ENCODE measurements at places on chromosomes 4 and X. TPM values are rescaled to one million over a fixed set of nuclear protein-coding genes. Genes with fewer than 3 reads are reported as not detected.

GRCh38 chr4:25128671-25129070, 31.6 kb downstream of the SEPSECS start:
- no peak for DNase-seq

DNA sequence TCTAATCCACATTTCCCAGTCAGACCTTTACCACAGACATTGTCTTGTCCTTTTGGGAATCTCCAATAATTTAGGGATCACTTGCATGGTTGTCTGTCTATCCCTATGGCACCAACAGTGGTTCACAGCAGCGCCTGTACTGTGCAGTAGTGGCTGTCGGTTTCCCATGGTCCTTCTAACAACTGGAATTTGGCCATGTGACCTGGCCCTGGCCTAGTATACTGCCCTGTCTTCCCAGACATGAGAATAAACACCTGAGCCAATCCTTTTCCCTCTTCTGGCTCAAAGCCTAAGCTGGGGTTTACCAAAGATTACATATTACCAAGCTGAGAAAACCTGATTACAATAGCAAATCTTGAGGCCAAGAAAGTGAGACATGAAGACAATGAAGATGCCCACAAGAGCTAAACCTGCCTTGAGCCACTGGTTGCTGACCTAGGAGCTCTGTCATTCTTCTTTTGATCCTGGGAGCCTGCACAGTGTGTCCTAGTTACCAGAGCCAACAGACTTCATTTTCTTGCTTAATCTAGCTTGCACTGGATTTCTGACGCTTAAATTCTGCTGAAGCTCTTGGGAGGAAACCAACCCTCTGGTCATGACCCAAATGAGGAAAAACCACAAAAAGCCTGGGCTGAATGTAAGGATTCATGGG, 92.1 kb downstream of the SCD5 start:
- no peak for DNase-seq

- DNase-seq, result no peak
Observed at GRCh38 chrX:7179446-7179845, 31.5 kb upstream of the PUDP start.

- DNase-seq, result no peak
Observed at GRCh38 chr4:5462896-5463295, 245.5 kb downstream of the EVC2 start.

- DNase-seq, result no peak
Observed at GRCh38 chr4:10753336-10753735, 68.8 kb upstream of the CLNK start.

DNA sequence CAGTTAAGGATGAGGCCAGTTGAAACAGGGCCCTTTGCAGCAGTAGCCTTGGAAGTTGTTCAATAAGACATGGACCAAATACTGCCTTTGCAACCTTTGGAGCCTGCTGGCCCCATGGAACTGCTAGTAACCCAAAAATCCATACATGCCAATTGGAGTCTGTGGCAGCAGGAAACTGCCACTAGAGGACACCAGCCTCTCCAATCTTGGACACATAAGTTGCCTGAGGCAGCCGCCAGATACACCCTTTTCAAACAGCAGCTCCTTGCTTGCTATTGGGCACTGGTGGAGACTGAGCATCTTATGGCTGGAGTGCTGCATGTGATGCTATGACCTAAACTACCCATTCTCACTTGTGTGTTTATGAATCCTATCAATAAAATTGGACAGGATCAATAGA, 14.8 kb upstream of the LAP3 start:
- no peak for DNase-seq

DNA sequence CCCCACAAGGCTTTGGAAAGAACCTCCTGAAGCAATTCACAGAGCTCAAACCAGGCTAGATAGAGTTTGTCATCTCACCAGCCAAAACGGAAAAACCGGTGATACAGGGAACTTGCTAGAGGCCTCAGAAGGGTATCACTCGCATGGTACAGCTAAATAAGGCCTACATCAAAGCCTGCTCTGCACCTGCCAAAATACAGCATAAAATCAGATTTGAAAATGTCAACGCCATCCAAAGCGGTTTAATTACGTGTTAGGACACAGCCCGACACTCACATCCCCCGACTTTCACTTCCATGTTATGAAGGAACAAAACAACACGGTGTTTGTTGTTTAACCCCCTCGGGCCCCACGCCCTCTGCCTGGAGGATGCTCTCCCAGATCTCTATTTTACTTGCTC, 65.0 kb downstream of the MAPK10 start:
- DNase-seq, result no peak

DNA sequence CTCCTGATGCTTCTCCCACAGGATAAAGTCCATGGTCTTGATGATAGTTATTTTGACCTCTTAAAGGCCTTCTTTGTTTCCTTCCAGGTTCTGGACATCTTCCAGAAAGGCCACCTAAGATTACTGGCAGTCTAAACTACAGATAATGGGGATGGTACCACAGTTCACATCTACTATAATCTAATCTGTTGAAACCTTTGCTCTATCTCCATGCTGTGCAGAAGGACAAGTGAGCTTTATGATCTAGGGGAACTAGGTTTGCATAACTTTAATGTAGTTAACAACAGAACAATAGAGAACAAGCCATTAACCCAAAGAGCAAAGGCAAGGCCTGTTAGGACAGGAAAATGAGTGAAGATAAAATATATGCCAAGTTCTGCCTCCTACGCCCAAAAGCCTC, 103.9 kb upstream of the KLHL13 start:
- DNase-seq, result no peak

- DNase-seq, result no peak
Observed at GRCh38 chrX:48754238-48754637, 7.3 kb upstream of the GLOD5 start.

DNA sequence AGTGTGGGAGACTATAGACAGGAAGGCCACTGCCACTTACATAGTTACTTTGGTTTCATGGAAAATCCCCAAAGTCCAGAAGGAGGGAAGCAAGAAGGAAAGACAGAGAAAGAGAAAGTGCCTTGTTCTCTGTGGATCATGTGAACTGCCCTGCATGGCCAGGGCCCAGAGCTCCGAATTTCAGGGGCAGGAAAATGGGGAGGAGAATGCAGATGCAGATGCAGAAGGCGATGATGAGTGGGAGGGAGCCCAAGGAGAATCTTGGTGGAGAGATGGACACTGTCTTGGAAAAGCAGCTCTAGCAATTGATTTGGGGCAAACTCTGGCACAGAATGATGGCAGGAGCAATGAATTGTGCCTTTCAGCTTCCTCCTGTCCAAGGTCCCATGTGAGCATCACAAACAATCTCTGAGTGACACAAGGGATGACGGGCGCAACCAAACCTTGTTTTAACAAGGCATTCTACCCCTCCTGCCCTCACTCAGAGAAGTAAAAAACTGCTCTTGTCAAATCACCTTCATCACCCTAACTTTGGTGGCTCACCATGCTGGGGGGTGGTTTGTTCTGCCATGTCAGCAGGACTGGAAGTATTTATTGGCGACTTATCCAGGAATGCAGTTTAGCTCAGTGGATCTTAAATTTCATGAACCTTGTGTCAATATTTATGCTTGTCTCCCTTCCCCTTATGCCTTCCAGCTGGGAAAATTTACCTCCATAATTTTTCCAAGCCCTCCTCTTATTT, 53.5 kb downstream of the TSC22D3 start:
- DNase-seq, result no peak

DNA sequence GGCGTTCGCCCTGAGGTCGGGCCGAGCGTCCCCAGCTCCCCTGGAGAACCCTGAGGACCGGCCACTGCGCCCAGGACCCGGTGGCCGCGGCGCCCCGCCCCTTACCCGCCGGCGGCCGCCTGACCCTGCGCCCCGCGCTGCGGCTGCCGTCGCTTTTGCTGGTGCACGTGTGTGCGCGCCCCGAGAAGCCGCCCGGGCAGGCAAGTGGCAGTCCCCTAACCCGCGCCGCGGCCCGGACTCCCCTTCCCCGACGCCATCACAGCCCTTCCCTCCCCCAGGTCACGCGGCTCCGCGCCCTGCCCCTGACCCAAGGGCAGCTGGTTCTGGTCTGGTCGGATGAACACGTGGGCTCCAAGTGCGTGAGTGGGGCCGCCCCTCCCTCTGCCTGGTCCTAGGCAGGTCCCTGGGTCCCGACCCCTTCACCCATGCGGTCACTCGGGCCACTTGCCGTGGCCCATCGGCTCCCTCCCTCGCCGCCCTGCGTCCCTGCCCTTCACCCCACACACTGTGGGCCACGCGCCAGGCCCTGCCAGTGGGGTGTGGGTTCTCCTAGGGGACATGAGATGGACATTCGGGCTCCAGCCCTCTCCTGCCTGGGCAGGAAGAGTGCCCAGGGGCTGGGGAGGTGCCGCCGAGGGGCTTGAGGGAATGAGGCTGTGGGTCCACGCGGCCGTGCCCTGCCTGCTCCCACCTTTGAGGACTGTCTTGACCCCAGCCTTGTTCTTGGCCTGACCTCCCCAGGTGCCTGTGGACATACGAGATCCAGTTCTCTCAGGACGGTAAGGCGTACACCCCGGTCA, 8.0 kb upstream of the FGFRL1 start:
- no peak for DNase-seq

- DNase-seq, result no peak
Observed at GRCh38 chr4:54063229-54063628, 1.2 kb downstream of the CHIC2 start.

DNA sequence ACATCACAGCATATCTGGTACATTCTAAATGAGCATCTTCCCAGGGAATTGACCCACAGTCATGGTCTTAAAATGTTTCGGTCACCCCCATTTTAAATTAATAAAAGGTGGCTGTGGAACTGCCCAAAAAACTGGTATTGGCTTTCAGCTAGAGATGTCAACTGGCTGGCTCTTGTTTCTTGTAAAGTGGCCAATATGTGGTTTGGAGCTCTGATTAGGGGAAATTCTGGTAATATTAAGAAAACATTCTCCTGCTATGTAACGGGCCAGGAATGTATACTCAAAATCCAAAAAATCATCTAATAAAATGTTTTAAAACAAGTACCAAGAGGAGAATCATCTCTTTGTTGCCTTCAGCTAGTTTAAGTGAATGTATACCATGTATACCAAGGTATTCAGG, 62.0 kb upstream of the VCX2 start:
- DNase-seq, result no peak

GRCh38 chrX:154349979-154350378, 24.5 kb downstream of the FLNA start:
- peak; percentile 5 for DNase-seq

GRCh38 chr4:154126276-154126675, 337.4 kb upstream of the SFRP2 start:
- DNase-seq, result no peak

The MAP9 gene
- total RNA-seq, result 29.7 TPM

The SOD3 gene
- total RNA-seq, result not detected

The HTRA3 gene
- total RNA-seq, result not detected

The DIAPH2 gene
- 12.5 TPM for total RNA-seq

The LRCH2 gene
- not detected for total RNA-seq

The COL25A1 gene
- total RNA-seq, result not detected

The ANK2 gene
- total RNA-seq, result 1.2 TPM

The DMP1 gene
- total RNA-seq, result not detected

Measured in T-helper 17 cell (primary cell).